Right forelimb (tissue), 1 donor: ENCODE measurements at places on chromosomes 7 and 10.

GRCh38 chr10:59582780-59583179 lies 126.9 kb downstream of the SLC16A9 start:
- no peak for DNase-seq

- DNase-seq, result no peak
These were observed 106.7 kb upstream of the MBL2 start for GRCh38 chr10:52879091-52879807.

DNA sequence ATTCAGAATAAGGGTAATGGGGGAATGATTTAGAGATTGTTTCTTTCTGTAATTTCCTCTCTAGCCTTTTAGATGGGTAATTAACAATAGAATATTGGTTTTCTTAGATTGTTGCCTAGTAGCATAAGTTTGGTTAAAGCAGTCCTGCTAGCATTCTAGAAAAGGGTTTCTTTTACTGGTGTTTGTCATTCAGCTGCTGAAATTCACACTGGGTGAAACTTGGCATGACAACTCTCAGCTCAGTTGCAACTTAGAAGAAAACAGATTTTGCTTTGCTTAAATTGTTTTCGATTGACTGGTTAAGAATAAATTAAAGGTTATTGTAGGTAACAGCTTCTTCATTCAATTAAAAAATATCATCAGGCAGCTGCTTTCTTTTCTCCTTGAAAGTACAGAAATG lies 25.1 kb upstream of the PDK4 start:
- DNase-seq, result no peak

DNA sequence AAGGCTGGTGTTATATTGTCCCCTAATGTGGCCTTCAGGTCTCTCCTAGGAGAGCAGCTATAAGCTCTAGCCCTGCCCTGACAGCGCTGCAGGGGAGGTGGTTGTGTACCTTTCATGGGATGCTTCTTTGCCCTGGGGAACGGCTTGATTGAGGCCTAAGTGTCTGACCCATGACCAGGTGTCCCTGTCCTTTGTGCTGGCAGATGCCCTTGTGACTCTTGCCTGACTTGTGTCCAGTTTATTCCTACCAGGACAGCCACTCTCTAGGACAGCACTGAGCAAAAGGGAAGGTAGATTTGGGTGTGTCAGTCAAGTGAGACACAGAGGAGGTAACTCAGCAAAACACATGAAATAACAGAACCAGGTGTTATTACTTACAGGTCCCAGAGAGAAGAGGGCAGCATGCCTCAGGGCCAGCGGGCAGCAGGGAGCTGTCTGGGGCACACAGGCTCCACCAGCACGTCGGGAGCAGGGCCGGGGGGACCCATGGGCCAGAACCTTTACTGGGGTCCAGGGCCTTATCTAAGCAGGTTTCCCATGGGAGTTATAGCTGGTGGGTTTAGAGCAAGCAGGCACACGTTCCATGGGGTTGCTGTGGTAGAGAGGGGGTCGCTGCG lies 10.7 kb upstream of the CHST15 start:
- no peak for DNase-seq

DNA sequence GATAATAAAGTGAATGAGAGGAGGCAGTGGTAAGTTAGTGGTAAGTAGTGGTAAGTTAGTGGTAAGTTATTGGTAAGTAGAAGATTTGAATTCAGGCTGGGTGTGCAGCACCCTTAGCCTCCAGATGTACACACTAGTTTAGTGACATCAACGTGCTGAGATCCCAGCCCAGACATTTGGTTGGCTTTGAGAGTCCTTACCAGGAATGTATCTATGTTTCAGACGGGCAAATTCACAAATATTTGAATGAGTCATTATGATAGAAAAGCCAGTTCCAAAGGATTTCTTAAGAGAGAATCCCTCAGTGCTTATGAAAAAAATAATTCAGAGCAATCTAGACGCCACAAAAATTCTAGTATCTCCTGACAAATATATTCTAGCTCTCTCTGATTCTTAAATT lies 70.0 kb downstream of the ARL4A start:
- no peak for DNase-seq

GRCh38 chr7:94655126-94655847 lies 646 bp downstream of the SGCE start:
- DNase-seq, result peak; percentile 85

GRCh38 chr10:6301488-6302075 lies 98.8 kb downstream of the PFKFB3 start:
- DNase-seq, result no peak

GRCh38 chr7:50307368-50308032 lies 3.0 kb downstream of the IKZF1 start:
- no peak for DNase-seq
